Effector memory CD8-positive, alpha-beta T cell (primary cell): ENCODE measurements at places on chromosomes 4 and X.

DNA sequence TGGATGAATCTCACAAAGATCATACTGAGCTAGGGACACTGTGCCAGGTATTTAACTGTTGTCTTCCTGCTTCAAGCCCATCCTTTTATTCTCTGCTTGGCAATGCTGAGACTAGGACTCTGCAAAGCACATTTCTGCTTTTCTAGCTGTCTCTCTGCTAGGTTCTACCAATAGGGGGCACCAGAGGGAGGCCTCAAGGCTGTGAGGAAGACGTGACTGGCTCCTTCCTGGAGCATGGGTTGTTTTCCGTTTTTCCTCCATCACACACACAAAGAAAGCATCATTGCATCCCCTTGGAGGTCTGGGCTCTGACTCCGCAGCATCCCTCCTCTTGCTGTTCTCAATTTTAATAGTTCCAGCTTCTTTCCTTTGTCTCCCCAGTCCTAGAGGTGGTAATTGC is 10.9 kb upstream of the DCTD start:
- DNase-seq = no peak

DNA sequence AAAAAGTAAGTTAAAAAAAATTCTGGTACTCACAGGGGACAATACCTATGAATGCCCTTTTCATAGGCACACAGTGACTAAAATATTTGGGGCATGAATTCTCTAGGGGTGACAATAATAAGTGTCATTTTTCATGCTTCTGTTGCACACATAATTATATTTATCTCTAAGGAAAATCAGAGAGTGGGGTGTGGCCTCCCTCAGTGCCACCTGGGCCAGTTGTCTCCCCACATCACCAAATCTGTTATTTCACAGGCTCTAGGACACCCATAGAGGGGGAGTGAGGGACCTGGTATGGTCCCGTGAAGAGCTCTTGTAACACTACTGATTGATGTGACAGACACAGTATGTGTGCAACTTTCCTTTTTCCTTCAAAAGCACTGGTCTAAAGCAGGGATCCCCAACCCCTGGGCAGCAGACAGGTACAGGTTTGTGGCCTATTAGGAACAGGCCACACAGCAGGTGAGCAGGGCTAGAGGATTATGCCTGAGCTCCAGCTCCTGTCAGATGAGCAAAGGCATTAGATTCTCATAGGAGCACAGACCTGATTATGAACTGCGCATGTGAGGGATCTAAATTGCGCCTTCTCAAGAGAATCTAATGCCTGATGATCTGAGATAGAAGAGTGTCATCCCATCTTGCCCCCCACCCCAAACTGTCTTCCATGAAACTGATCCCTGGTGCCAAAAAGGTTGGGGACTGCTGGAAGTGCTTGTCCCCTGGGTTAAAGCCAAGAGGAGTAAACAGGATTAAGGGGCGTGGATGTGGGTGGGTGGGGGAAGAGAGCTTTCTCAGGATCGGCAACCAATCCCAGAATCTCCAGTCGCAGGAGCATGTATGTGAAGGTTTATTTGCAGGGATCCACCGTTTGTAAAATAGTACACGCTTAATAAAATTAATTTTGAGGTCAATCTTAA is 856 bp downstream of the SLC9B1 start:
- no peak for DNase-seq

DNA sequence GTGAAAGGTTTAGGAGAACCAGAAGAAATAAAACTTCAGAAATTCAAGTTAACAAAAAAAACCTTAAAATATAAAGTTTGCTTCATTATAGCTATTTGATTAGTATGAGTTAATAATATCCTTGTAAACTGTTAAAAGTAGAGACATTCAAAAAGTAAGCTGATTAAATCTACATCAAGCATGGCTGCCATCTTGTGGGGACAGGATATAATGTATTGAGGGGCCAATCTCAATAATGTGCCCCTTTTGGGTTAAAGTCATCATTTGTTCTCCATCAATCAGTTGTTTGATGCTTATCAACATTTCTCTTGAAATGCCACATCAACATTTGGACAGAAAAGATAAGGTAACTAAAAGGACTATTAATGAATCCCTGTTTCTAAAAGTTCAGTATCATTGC is 4.6 kb upstream of the GRID2 start:
- DNase-seq = no peak

GRCh38 chr4:157459785-157460184 is 239.3 kb downstream of the GRIA2 start:
- no peak for DNase-seq

DNA sequence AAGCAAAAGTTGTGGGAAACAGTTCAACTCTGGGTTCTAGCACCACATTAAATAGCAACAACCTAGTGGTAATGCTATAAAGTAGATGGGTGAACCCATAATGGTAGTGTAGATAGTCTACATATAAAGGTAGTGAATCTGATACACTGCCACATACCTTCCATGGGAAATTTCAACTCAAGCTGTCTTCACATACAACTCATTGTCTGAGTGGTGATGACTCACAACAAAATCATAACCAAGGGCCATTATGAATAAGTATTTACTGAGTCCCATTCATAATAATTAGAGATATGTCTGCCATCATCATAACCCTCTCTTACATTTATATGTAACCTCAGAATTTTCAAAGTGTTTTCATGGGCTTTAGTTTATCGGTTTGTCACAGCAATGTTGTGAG is 34.8 kb downstream of the EGF start:
- DNase-seq = no peak

DNA sequence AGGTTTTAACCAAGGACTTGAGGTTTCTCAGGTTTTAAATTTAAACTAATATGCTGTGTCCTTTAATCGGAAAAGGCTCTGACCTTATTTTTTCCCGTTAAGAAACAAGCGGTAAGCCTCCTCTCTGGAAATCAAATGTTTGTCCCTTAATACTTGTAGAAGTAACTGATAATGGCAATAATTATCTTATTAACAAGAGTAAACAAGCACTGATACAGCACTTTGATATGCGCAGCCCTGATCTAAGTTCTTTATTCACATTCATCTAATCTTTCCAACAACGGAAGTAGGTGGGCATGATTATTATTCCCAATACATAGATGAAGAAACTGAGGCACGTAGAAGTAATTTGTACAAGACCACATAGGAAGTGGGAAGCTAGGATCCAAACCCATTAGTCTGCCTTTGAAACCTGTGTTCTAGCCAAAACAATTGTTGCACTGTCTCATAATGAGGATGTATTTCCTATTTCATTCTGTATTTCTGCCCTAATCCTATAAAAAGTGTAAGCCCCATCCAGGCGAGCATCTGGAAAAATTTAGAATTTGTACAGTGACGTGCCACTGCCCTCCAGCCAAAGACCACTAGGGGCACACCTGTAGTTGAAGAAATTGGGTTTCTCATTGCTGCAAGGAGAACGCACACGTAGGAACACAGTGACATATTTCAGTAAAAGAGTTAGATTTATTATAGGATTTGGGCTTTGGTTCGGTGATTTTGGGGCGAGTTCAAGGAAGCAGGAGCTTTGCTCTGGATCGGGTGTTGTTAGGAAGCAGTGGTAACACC is 606 bp downstream of the CXorf58 start:
- no peak for DNase-seq

DNA sequence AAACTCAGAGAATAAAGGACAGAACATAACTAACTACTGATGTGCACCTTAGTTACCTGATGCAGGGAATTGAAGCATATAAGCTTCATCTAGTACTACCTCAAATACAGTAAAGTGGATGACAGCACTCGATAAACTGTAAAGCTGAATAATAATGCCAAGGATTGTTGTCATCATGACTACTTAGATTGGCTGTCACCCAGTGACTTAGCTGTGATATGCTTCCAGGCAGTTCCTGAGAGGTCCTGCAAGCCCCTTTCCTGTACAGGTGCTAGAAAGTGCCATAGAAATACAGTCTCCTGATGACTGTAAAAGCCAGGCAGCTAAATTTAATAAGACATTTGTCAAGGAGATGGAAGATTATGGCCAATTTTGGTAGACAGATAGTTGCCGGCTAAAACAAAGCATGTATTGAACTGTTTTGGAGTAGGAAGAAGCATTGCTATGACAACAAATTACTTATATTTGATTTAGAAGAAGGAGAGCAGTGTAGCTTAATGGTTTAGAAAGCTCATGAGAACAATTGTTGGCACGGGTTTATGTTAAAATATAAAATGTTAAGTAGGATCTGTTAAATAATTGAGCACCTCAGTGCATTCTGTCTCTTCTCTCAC is 29.7 kb downstream of the TMEM164 start:
- DNase-seq = no peak

DNA sequence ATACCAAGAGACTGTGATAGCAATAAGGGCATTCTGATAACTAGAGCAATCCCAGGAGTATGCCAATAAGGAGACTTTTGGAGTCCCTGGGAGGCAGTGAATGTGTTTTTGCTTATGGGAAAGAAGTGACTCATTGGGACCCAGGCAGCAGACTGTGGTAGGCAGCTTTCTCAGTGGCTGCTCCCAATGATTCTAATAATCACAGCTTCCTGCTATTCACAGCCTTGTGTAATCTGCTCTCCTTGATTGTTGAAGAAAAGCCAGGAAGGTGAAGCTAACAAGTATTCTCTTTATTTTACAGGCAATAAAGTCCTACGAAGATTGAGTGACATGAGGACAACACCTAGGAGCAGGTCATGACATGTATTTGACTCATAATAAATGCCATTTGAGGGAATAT is 70.3 kb upstream of the DDX60 start:
- DNase-seq = no peak

- no peak for DNase-seq
Measured at GRCh38 chrX:129665916-129666644, 11.3 kb upstream of the APLN start.
